ENCODE measurements at places on chromosomes 2 and 18.

GRCh38 chr2:144320491-144320890 lies 199.4 kb downstream of the ZEB2 start:
- DNase-seq, result peak; percentile 53

DNA sequence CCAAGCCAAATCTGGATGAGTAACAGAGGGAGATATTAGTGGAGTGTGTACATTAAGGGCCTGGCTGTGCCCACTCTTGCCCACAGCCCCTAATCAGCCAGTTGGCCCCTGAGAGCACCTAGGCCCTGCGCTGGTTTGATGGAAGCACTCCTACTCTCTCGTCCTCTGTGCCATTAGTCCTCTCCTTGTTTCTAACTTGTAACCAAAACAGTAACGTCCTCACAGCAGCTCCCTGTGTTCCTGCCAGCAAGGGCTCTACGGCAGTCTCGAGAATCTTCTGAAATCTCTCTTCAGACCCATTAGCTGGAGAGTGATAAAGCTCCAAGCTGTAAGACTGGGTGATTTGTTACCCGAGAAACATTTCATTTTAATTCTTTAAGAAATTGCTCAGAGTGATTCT lies 76.1 kb downstream of the LRRC30 start:
- no peak for DNase-seq

DNA sequence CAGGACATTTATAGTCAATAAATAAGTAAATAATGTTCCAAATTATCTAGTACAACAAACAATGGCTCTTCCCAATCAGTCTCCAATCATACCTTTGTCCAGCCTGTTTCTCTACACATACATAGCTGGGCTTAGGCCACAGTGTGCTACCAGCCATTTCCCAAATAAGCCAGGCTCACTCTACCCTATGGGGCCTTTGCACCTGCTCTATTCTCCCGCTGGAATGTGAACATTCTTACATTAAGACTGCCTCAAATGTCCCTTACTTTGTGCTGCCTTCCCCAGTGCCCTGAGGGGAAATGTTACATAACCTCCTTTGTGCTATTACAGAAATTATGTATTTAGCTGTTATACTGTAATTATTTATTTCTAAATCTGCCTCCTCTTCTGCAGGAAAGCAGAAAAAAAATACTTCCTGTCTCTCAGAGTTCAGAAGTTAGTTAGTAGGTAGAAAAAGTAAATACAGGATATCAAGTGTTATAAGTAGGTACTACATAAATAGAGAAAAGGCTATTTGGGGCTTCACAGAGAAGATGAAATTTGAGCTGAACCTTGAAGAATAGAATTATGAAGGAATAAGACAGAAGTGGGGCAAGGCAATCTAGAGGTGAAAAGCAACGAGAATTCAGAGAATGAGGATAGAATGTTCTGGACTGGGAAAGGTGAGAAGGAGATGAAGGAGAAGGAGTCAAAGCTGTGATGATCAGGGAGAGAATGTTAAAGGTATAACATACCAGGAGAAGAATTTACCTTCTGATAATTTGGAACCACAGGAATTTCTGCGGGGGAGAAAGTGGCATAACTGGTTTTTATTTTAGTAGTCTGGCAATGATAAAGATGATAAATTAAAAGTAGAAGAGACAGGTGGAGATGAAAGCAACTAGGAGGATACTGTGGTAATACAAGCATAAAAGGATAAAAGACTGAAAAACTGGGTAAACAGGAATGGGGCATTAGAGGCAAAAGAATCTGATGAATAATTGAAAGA lies 37.0 kb downstream of the ROCK1 start:
- peak; percentile 6 for DNase-seq

- no peak for DNase-seq
These were observed 576.7 kb upstream of the ZEB2 start for GRCh38 chr2:145096582-145096981.

- no peak for DNase-seq
These were observed 2.0 kb downstream of the WDR35 start for GRCh38 chr2:19987936-19988335.

DNA sequence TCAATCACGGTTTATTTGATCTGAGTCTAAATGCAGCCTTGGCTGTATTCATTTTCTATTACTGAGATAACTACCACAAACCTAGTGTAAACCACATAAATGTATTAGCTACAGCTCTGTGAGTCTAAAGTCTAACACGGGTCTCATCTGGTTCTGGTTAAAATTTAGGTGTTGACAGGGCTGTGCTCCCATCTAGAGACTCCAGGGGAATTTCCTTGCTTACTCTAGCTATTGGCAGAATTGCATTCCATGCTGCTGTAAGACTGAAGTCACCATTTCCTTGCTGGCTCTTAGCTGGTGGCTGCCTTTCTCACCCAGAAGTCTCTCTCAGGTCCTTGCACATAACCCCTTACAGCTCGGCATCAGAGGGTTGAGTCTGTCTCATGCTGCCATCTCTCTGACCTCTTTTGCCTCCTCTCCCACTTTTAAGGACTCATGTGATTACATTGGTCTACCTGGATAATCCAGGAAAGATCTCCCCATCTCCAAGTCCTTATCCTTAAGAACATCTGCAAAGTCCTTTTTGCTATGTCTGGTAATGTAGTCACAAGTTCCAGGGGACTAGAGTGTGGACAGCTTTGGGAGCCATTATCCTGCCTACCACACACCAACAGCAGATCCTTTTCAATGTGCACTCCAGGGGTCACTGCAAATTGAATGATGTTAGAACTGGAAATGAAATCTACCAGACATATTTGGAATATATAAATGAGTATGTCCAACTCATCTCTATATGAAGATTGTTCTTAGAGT lies 207.0 kb upstream of the AGAP1 start:
- no peak for DNase-seq

- DNase-seq, result no peak
These were observed 91.0 kb upstream of the FZD5 start for GRCh38 chr2:207860685-207861084.

DNA sequence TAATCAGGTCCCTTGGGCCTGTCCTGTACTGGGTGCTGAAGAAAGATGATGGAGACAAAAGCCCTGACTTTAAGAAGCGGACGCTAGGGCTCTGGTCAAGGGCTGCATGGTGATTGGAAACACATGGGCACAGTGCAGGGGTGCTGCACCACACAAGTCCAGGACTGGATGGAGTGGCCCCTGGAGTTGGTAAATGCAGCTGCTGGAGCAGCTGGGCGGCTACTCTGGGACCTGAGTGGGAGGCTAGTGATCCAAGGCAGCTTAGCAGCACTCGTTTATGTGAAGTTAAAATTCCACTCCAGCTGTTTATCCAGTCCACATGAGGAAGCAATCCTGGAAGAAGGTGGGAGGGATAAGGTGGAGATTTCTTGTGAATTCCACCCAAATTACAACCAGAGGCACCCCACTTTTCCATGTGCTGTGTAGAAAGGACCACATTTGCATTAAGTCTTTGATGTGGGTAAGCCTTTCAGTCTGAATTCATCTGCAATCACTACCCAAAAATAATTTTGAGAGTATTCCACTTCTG lies 24.9 kb downstream of the MERTK start:
- DNase-seq, result no peak

GRCh38 chr2:99776206-99776905 lies 286.5 kb upstream of the REV1 start:
- DNase-seq, result no peak
